ENCODE measurements at places on chromosomes 4 and X.
A peak's percentile ranks its signal among the peaks of the same experiment; 100 is the strongest.

DNA sequence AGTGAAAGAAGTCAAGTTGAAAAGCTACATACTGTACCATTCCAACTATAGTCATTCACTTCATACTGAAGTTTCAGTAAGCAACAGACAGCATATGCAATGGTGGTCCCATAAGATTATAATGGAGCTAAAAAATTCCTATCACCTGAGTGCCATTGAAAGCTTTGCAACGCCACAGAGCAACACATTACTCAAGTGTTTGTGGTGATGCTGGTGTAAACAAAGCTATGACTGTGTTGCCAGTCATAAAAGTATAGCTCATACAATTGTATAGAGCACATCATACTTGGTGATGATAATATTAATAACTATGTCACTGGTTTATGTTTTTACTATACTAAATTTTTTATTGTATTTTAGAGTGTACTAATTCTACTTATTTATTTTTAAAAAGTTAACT lies 78.9 kb downstream of the NAF1 start:
- DNase-seq, result no peak

DNA sequence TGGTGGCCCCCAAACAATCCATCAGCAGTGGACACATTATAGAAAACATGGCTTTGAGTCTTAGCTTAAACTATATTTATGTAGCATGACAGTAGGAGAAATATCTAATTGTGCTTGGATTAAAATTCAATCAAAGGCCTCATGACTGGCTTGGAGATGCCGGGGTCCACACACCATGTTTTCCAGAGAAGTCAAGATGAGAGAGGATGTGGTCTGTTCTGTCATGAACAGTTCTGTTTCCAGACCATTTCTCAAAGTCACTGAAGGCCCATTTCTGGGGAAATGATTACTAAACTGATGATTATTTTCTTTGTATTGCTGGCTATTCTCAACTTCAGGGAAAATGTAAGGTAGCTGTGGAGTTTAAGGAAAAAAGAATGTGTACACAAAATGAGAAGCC lies 76.3 kb downstream of the C4orf51 start:
- no peak for DNase-seq

DNA sequence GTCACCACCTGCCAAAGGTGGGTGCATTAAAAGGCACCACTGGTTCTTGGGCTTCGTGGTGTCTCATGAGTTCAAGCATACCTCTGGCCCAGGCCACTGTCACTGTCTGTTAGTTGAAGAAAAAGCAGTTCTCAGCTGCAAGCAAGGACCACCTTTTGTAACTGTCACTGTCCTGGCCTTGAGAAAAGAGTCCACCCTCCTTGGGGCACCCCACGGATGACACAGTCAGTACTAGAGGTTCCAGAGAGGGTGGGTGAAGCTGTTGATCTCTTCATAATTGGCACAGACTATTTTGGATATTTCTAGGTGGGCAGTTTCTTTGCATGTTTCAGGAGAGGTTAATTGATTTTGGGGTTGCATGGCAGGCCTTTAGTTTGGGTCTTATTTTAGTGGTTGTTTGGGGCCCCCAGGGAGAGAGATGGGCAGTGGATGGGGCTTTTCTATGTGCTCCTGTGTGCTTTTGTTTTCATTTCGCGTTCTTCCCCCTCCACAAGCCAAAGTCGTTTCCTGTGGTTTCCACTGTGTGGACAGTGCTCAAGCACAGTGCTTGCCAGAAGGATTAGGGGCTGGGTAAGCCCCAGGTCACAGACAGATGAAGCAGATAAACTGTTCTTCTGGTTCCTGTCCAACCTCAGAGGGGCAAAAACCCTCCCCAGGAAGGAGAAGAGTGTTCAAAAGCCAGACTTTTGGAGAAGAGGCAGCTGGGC lies 156.2 kb upstream of the PPP1R2C start:
- peak; percentile 43 for DNase-seq

DNA sequence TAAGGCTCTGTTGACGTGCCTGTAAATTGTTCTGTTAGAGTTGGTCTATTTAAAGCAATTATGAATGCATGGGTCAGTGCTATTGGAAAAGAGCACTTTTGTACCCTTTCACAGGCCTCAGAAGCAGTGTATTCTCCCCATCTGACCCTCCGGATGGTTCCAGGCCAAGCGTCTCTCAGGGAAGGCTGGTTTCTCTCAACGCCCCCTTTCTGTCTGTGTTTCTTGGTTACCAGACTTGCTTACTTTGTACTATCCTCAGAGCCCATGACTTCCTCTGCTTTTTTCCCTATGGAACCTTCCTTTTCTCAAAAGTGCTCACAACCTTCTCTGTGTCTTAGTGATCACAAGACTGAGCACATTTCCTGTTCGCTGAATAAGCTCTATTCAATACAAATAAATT lies 559.3 kb upstream of the ZFP42 start:
- no peak for DNase-seq

GRCh38 chr4:146124023-146124680 lies 51.4 kb upstream of the LSM6 start:
- no peak for DNase-seq

GRCh38 chrX:3299636-3300035 lies 46.8 kb downstream of the MXRA5 start:
- DNase-seq, result no peak
